ENCODE measurements at places on chromosomes 2 and 18. TPM values are rescaled to one million over a fixed set of nuclear protein-coding genes. Genes with fewer than 3 reads are reported as not detected.
A peak's percentile ranks its signal among the peaks of the same experiment; 100 is the strongest.

DNA sequence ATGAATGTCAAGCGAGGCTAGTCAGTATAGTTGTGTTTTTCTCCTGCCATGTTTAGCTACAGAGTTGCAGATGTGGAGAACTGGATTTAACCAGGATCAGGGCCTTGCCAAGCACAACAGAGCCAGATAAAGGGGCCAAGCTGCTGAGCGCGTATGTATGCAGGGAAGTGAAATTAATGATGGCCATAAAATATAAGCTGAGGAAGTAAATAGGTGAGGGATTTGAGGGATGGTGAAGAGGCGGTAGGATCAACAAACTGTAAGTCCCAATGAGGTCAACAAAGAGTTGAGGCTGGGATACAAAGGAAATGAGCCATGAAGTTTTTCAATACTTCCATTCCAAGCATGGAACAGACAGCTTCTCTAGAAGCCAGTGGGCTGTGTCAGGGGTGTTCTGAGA is 10.6 kb downstream of the LRP2 start:
- DNase-seq: no peak

DNA sequence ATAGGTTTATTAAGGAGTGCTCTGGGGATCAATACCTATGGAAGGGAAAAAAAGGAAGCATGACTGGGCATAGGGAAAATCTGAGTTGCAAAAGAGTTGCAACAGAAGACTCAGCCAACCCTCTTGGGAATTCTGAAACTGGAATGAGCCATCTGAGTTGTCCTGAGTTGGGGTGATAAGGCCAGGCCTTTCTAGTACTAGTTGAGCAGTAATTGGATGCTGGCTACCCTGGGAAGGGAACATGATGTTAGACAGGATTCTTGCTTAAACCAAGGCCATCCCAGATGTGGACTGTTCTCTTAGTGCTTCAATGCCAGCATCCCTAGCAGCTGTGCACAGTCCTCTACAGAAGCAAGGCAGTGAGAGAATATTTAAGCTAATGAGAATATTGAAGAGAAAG is 348.8 kb upstream of the GULP1 start:
- DNase-seq: no peak

DNA sequence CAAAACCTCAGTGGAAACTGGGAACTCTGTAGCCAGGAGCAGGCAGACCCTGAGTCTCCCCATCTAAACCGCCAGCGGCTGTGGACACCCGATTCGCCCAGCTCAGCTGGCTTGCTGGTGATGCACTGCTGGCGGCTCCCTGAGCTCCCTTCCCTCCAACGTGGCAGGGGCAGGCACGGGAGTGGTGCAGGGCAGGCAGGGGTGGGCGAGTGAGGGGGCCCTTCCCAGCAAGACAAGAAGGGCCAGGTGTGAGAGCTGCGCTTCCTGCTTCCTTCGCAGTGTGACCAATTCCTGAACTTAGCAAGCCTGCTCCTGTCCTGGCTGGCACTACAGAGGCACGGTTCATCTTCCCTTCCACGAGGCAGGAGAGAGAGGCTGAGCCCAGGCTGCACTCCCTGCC is 12.3 kb upstream of the SEMA4C start:
- no peak for DNase-seq

- peak; percentile 76 for DNase-seq
These were observed 1.8 kb downstream of the CCDC85A start for GRCh38 chr2:56185582-56186046.

DNA sequence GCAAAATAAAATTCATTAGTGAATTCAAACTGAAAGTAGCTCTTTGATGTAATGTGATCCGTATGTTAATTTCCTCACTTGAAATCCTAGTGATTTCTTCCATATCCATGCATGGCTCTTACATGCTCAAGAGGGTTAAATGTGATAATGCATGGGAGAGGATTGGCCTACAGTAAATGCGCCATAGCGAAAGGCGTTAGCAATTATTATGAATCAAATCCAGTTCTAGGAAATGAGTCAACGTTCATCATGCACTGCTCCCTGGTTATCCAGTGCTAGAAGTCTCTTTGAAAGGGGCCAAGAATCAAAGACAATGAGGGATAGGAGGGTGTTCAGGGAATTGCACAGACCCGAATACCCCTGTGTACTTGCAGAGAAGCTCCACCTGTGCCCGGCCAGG is 101.4 kb upstream of the RASGRP3 start:
- no peak for DNase-seq

DNA sequence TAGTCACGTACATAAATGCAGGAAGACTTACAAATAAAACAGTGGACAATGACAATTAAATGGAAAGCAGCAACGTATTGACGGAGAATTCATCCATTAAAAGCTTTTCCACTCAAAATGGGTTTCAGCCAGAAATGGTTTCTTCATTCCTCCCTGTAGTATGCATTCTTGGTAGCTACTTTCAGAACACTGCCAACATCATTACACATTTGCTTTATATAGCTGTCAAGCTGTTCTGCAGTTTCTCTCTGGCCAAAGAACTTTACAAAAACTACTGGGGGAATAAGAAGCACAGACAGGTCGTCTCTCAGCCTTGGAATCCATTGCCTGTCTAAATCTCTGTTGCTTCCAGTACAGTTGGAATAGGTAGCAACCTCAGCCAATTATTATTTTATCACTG is 84.1 kb upstream of the NCKAP5 start:
- DNase-seq: peak; percentile 90

LAPTM4A gene
- polyA plus RNA-seq: 201 TPM

GRCh38 chr2:190216829-190217228 is 102.8 kb downstream of the HIBCH start:
- peak; percentile 51 for DNase-seq

GRCh38 chr2:1169291-1169949 is 218.8 kb downstream of the SNTG2 start:
- DNase-seq: no peak

DNA sequence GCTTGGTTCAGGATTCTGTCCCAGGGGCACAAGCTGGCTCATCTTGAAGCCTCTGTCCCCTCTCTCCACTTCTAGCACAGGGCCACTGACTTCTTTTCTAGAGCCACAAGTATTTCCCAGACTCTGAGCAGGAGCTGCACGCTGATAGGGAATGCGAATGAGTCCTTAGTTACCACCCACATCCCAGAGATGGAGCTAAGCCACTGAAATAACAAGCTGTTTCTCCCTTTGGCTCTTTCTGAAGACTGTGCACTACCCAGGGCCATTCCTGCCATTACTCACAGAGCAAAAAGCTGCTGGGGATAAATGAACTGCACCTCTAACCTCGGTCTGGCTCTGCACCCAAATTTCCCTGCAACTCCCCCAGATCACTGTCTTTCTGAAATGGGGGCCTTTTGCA is 70.6 kb downstream of the TSN start:
- no peak for DNase-seq

GRCh38 chr2:24855726-24856125 is 62.5 kb downstream of the CENPO start:
- no peak for DNase-seq

DNA sequence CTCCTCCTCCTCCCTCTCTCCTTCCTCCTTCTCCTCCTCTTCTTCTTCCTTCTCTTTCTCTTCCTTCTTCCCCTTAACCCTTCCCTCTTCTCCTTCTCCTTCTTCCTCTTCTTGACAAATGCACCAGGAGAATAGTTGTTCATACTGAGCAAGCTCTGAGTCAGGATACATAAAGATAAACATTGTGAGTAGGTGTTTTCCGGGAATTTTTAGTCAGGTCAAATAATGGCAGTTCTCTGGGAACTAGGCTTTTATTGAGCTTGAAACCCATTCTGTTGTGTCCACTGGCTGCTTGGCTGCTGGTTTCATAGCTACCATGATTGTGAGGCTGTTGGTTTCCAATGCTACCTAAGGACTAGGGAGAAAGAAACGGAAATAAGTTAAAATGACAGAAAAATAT is 1144.7 kb upstream of the DDX18 start:
- DNase-seq: no peak

GRCh38 chr2:6410313-6410712 is 455.4 kb downstream of the CMPK2 start:
- no peak for DNase-seq

DNA sequence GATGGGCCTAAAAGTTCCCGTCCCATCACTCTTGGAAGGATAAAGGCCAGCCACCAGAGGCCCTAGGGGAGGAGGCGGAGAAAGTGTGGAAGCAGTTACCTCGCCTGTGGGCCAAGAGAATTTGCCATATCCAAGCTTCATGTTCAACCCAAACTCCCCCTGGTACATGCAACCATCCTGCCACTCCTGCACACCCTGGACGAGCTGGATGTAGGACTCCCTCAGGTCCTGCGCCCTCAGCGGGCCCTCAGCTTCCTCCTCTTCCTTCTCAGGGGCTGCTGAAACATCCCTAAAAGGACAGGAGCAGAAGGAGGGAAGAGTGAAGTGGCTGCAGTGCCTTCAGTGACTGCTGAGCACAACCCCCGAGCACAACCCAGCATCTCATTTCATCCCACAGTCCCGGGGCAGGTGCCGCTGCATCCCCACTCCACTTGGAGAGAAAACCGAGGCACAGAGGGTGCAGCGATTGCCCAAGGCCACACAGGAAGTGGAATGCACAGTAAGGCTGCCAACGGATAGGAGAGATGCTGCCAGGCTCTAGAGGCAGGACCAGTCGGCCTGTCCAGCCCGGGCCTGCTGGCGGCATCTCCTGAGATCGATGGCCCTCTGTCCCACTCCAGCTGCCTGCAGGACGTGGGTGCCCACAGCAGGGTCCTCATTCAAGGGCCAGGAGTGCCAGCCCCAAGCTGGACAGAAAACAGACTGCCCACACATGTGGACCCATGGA is 2.9 kb downstream of the ANKMY1 start:
- no peak for DNase-seq

DNA sequence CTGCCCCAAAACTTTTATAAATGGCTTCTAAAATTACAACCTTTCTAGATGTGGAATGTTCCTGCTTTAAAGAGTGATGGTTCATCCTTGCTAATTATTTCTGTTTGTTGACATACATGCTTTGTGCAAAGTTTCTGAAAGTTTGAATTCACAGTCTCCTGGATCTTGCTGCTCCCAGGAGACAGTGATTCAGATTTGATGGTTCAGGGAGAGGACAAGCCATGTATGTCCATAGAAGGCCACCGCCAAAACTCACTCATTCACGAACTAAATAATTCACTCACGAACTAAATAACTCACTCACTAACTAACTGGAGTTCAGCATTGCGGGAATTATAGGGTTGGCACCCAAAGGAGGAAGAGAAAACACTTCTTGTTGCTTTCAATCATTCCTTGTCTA is 416.5 kb upstream of the ZEB2 start:
- no peak for DNase-seq

MPP4 gene
- polyA plus RNA-seq: 0.33 TPM

KCNE4 gene
- polyA plus RNA-seq: 8.3 TPM

DNA sequence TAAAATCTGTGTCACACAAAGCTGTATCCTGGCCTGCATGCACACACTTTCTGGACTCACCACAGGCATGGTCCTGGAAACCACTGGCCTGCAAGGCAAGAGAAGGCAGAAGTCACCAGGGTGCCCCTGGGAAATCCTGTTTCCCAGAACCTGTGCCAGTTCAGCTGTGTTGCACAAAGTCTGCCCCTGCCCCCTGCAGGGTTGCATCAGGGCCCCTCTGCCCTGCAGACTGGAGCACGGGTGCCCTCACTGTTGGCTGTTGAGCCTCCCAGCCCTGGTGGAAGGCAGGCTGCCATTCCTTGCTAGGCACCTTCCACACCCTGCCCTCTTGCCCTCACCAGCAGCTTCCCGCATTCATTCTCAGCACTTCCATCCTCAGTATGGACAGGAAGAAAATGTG is 18.0 kb upstream of the TUBB6 start:
- DNase-seq: no peak

- no peak for DNase-seq
These were observed 342.3 kb downstream of the RPRM start for GRCh38 chr2:153136216-153136615.

DNA sequence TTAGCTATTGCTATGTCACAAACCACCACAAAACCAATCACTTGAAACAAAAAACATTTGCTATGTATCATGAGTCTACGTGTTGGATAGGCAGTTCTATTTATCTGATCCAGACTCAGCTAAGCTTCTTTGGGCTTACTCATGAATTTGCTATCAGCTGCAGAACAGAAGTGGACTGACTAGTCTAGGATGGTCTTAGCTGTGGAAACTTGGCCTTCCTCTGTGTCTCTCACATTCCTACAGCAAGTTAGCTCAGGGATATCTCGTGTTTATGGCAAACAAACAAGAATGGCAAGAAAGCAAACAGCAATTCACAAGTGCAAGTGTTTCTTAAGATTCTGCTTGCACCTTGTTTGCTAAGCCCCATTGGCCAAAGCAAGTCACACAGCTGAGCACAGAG is 288.0 kb upstream of the TNP1 start:
- DNase-seq: no peak

- DNase-seq: no peak
These were observed 94.9 kb downstream of the FAM161A start for GRCh38 chr2:61759005-61759404.

MEP1B gene
- 0.14 TPM for polyA plus RNA-seq

- DNase-seq: no peak
These were observed 64.1 kb upstream of the CNGA3 start for GRCh38 chr2:98282109-98282508.

DNA sequence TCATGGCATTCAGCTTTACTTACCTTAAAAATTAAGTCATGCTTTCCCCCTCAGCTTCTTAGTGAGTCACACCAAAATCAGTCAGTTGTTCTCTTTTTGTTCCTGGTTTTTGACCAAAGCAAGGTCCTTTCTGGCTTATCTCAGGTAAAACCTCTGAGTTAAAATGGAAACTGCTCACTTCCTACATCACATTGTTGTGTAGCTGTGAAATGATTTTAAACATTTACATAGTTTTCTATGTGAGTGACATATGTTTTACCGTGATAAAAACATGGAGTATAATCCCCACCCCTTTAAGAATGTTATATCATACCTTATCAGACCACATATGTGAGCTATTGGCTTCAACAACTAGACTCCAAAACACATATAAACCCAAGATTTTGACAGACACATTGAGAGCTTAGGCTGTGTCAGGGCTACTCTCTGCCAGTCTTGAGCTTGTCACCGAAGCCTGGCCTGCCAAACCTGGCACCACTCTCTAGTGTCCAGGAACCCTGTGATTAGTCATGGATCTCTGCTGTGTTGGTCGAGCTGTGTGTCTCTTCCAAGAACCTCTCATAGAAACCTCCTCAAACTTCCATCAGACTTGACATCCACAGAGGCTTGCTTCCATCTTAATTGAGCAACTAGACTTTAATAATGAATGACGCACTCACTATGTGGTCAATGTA is 294.5 kb upstream of the FBXO11 start:
- no peak for DNase-seq

DNA sequence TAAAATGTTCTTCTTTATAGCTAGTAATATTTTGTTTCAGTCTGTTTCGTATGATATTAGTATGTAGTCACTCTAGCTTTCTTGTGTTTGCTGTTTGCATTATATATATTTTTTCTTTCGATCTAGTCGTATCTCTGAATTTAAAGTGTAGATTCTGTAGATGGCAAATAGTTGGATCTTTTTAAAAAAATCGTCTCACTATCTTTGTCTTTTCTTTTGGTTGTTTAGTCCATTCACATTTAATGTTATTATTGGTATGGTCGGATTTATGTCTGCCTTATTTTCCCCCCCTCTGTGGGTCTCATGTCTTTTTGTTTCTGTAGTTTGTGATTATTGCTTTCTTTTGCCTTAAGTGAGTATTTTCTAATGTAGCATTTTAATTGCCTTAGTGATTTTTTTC is 84.3 kb downstream of the AGPS start:
- no peak for DNase-seq

GRCh38 chr2:68023904-68024303 is 38.9 kb downstream of the C1D start:
- no peak for DNase-seq

AQP12A gene
- polyA plus RNA-seq: not detected

SERPINB4 gene
- not detected for polyA plus RNA-seq

PRKD3 gene
- 23.2 TPM for polyA plus RNA-seq

GRCh38 chr2:486371-486770 is 190.8 kb downstream of the TMEM18 start:
- DNase-seq: no peak

ZNF396 gene
- polyA plus RNA-seq: 4.3 TPM
